PC-3 (cell line): ENCODE measurements at places on chromosomes 3 and 15.
A peak's percentile ranks its signal among the peaks of the same experiment; 100 is the strongest.

- no peak for DNase-seq
Observed at GRCh38 chr3:110528305-110529121, 543.1 kb upstream of the NECTIN3 start.

- DNase-seq = peak; percentile 39
Observed at GRCh38 chr3:126472277-126473006, 3.2 kb downstream of the ZXDC start.

DNA sequence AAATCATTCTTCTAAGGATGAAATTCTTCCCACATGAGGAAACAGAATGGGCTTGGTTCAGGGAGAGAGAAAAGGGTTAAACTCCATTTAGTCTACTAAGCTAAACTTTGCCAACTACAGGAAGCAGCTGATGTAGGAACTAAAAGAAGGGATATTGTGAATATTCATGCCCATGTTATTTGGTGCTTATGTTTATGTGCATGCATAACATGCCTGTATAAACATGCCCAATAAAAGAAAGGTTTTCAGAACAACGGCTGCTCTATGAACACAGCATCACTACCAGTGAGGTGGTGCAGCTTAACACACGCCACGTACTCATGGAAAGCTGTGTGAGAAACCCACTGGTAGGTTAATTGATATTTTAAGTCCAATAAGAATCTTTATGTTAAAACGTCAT, 59.4 kb upstream of the VGLL4 start:
- DNase-seq = no peak

DNA sequence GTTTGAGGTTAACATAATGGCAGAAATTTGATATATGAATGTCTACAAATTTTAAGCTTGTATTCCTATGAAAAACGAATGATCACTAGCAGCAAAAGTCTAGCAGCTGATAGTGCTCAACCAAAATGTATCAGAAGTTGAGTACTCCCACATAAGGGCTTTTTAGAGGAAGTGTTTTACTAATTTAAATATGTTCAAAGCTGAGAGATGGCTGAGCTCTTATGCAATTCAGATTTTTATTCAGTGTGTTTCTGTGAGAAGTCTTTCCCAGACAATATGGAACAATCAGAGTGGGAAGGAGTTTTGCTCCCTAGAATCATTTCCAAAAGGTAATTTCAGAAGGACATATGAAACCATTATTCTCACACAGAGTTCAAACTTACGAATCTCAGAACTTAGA, 327.0 kb downstream of the ZPLD1 start:
- no peak for DNase-seq
